ENCODE measurements at places on chromosomes 7 and 10. TPM values are rescaled to one million over a fixed set of nuclear protein-coding genes. Genes with fewer than 3 reads are reported as not detected.

The DOCK4 gene
- total RNA-seq, result 8.4 TPM

The ASB15 gene
- not detected for total RNA-seq

The CLDN4 gene
- 0.23 TPM for total RNA-seq

The AGAP9 gene
- 1.4 TPM for total RNA-seq

The ECHDC3 gene
- 4.5 TPM for total RNA-seq

The CTAGE8 gene
- not detected for total RNA-seq

The TWIST1 gene
- total RNA-seq, result 31.1 TPM

The EPC1 gene
- total RNA-seq, result 32.9 TPM

The CFTR gene
- not detected for total RNA-seq

The FAM241B gene
- not detected for total RNA-seq

The TUBB8 gene
- not detected for total RNA-seq

The LIPN gene
- not detected for total RNA-seq

The DEPP1 gene
- 50.4 TPM for total RNA-seq

The PNLIPRP3 gene
- not detected for total RNA-seq

The CCL24 gene
- not detected for total RNA-seq

The FAM25C gene
- not detected for total RNA-seq

The TMEM176A gene
- total RNA-seq, result under 0.01 TPM

The ALOX5 gene
- not detected for total RNA-seq

The C10orf143 gene
- 0.82 TPM for total RNA-seq

The TACR2 gene
- 0.35 TPM for total RNA-seq

The COBL gene
- not detected for total RNA-seq

The CAMK2B gene
- total RNA-seq, result 0.59 TPM

The CPXM2 gene
- total RNA-seq, result 19.4 TPM

The PLXNA4 gene
- 23.5 TPM for total RNA-seq

The FAM107B gene
- 8.0 TPM for total RNA-seq

The KIF11 gene
- total RNA-seq, result 6.5 TPM

The RHEB gene
- 44.0 TPM for total RNA-seq

The ABCC2 gene
- 0.15 TPM for total RNA-seq

The SUN3 gene
- total RNA-seq, result not detected

The CUX1 gene
- 56.0 TPM for total RNA-seq

The KCND2 gene
- 0.90 TPM for total RNA-seq

The CPED1 gene
- total RNA-seq, result 32.2 TPM

The WNT2 gene
- total RNA-seq, result 0.08 TPM
